Fibroblast of upper back skin (primary cell): ENCODE measurements at places on chromosomes 12 and 14.

- DNase-seq = no peak
These were observed 112.0 kb upstream of the TMPO start for GRCh38 chr12:98403385-98403784.

DNA sequence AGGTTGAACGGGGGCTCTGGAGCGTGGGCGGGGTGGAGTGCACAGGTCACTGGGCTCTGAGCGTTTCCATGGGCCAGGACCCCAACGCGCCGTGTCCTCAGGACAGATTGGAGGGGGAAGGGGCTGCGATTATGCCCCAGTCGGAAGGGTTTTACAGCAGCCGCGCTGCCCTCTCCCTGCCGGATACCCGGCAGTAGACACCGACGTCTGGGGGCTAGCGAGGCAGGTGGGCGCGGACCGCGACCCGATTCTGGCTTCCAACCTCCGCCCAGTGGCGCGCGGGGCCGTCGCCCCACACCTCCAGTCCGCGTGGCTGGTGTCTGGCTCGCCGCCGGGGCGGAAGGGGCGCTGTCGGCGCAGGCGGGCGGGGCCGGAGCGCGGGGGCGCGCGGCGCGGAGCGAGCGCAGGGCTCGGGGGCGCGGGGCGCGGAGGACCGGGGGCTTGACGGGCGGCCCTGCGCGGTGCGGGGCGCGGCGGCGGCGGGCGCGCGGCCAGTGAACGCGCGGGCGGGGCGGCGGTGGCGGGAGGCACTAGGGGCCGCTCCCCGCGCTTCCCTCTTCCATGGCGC, 2.4 kb upstream of the KIF26A start:
- DNase-seq = no peak

GRCh38 chr14:89750908-89751392, 203.6 kb downstream of the EFCAB11 start:
- no peak for DNase-seq

GRCh38 chr12:104944252-104944651, 13.8 kb downstream of the SLC41A2 start:
- no peak for DNase-seq

- no peak for DNase-seq
These were observed 74.7 kb downstream of the E2F7 start for GRCh38 chr12:76990716-76991115.

DNA sequence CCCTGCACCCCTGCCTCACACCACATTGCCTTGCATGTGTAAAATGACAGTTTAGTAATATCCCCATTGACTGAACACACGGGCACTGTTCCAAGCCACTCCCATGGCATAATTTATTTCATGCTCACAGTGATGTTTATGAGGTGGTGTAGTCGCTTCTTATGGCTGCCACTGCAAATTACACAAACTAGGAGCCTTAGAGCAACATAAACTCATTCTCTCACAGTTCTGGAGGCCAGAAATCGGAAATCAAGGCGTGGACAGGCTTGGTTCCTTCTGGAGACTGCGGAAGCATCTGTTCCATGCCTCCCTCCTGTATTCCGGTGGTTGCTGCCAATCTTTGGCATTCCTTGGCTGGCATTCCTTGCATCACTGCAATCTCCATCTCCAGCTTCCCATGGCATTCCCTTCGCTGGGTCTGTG, 97.3 kb downstream of the RIN3 start:
- no peak for DNase-seq

- DNase-seq = no peak
These were observed 135.4 kb upstream of the MDM1 start for GRCh38 chr12:68467514-68467913.

DNA sequence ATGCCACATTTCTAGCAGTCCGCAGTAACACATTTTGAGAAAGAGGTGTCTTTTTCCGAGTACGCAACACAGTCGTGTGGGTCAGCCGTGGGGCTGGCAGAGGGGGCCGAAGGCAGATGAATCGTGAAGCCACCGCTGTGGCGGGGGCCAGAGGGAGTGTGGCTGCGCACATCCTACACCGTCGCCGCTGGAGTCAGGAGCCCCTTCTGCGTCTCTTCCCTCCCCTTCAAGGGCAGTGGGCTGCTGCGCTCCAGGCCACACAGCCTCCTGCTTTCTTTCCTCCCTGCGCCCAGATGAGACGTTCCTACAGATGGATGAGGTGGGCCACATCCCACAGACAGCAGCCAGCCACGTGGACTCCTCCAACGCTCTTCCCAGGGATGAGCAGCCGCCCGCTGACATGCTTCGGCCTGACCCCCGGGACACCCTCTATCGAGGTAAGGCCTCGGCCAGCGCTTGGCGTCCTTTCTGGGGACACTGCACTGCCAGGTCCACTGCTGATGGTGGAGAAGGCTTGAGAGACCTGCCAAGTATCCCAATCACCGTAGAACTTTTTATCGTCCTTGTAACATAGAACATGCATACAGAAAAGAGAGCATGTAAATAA, 89.8 kb downstream of the B4GALNT3 start:
- no peak for DNase-seq

DNA sequence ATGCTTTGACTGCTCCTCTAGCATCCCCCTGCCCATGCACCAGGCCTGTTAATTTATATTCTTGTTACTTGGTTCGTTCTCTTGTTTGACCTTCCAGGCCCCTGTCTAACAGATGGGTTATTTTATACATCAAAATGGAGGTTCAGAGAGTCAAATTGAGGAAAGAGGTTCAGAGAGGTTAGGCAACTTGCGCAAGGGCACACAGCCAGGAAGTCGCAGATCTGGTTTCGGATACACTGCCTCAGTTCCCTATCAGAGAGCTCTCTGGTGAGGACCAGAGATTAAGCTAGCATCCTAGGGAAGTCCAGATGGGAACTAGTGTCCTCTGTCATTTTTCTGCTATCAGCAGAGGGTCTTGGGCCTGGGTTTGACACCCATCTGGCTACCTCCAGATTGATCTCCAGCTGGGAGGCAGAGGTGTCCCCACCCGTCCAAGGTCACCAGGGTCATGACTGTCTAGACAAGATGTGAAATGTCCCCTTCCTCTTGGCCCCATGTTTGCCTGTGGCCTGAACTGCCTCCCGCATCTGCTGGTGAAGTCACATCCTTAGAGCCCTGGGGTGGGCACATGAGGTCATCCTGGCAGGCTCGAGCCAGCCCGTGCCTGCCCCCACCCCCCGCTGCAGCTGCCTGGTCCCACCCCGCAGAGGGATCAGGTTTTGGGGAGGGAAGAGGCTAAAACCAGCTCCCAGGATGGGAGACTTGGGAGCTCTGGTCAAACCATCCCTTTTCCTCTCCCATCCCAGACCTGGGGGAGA, 84.3 kb upstream of the NCOR2 start:
- no peak for DNase-seq

DNA sequence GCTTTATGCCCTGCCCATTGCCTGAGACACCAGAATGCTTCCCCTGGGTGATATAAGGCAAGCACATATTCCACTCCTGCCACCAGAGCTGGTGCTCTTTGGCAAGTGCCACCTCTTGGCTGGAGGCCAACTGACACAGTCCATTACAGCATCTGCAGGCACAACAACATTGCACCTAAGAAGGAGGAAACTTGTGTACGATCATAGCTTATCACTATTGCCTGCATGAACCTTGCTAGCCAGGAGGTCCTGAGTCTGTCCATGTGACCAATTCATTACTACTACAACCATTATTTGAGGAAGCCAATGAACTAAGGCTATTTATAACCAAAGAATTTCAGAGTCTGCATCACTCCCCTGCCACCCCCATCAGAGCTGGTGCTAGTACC, 119.8 kb upstream of the SCAF11 start:
- DNase-seq = no peak

- peak; percentile 58 for DNase-seq
These were observed 51.8 kb downstream of the PELI2 start for GRCh38 chr14:56170028-56170427.

- DNase-seq = no peak
These were observed 29.8 kb downstream of the BRMS1L start for GRCh38 chr14:35855876-35856481.

DNA sequence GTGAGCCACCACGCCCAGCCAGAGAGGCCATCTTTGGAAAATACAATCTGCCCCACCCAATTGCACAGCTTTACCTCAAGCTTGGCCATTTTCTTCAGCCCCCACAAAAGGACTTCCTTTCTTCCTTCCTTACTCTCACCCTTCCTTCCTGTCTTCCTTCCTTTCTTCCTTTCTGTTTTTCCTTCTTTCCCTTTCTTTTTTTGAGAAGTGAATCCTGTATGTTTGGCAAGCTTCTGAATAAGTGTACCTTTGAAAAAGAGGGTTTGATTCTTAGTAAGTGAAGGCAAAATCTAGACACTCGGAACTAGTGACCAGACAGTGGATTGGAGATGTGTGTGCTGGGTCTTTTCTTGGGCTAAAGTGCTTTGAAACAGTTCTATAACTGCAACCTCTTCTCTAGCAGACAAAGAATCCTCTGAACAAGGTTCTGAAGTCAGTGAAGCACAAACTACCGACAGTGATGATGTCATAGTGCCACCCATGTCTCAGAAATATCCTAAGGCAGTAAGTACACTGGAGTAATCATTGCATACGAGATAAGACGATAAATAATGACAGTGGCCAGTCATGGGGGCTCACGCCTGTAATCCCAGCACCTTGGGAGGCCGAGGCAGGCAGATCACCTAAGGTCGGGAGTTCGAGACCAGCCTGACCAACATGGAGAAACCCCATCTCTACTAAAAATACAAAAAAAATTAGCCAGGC, 49.5 kb downstream of the SUPT16H start:
- no peak for DNase-seq

DNA sequence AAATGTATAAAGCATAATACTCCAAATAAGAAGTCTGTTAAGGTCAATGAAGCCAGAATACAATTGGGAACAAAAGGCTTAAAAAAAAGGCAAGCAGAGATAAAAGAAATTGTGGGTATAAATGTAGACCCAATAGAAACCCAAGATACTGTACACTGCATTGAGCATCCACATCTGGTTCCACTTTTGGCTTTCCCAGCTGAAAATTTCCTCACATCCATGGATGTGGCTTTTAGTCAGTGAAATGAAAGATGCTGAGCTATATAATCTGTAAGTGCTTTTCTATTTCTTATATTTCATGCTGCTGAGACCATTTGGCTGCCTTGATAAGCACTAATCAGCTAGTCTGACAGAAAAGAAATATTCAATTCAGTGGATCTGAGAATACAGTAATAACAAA, 83.5 kb downstream of the PTPRR start:
- peak; percentile 36 for DNase-seq

DNA sequence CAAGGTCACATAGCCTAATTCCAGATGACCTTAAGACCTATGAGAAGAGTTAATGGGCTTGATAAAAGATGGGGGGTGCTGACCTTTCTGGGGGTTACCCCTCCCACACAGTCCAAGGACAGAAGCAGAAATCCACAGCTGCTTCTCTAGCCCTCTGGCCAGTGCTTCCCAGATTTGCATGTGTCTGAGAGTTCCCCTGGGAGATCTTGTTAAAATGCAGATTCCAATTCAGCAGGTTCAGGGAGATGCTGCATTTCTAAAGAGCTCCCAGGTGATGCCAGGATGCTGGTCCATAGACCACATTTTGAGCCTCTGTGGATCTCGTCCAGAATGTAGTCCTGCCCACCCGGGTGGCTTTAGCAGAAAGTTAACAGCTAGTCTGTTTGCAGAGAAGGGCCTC, 82.1 kb downstream of the WSCD2 start:
- no peak for DNase-seq

DNA sequence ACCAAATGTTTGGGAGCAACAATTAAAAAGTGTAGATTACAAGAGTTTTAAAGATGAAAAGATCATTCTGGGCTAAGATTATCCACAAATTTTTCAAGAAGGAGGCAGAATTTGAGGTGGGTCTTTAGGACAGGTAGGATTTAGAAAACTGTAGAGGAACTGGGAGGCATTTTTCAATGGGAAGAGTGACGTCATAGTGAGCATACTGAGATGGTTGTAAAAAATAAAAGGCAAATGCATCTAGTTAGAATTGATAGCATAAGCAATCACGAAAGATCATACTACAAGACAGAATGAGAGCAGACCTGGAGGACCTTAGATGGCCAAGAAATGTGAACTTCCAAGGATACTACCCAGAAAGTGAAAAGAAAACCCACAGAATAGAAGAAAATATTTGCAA, 131.6 kb upstream of the G2E3 start:
- no peak for DNase-seq

DNA sequence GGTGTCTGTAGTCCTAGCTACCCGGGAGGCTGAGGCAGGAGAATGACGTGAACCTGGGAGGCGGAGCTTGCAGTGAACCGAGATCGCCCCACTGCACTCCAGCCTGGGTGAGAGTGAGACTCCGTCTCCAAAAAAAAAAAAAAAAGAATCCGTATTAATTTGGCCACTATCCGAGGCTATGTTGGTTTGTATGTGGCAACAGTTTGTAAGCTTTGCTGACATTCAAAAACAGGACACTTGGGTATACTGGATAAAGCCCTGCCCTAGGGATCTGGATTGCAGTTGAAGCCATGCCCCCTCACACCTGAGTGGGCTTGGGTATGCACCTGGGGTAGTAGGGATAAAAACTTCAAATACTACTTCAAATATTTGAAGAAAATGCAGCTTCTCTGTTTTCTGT, 14.5 kb downstream of the IFNG-AS1 start:
- no peak for DNase-seq

DNA sequence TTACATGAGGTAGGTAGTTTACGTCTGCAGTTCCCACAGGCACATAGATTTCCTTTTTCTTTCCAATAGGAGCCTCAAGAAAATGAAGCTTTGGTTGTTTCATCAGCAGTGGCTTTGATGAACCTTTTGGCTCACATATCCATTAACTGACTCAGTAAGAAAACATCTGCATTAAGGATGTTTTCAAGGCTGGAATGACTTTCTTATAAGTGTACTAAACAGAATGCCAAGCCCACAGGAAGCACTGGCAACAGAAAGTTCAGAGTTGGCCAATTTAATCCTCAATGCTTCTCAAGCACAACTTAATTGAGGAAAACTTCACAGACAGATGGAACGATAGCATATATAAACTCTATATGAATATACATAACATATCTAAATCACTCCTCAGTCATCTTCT, 63.5 kb downstream of the ST8SIA1 start:
- peak; percentile 92 for DNase-seq

DNA sequence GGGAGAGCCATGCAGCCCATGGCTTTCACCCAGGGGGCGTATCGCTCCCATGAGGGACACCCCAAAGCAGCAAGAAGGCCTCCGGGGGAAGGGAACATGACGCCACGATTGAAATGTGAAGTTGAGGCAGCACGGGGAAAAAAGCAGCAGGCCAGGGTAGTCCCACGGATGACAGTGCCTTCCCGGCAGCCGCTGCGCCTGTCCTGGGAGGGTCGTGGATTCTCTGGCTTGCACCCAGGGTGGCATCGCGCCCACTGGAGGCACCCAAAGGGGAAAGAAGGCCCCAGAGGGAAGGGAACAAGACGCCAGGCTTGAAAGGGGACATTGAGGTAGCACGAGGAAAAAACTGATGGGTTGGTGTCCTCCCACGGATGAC, 161.6 kb upstream of the ALG10B start:
- no peak for DNase-seq

- DNase-seq = no peak
These were observed 69.0 kb downstream of the ZFP36L1 start for GRCh38 chr14:68723808-68724268.

GRCh38 chr12:77060883-77061240, 4.5 kb downstream of the E2F7 start:
- no peak for DNase-seq

DNA sequence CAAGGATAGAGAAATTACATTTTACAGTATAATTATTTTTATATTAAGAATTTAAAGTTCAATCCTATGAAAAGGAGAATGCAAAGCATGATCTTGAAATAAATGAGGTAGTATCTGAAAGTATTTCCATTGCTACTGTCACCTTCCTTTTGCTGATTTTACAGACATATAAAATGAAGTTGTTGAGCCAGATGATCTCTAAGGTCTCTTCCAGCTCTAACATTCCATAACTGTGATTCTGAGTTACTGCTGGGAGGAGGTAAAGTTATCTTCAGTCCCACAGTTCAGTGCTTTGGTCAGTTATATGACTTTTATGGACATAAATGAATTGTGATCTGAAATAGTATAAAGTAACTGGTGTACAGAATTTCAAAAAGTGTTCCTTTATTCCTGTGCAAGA, 52.8 kb downstream of the SLC38A6 start:
- DNase-seq = peak; percentile 57
